Brain (organoid and tissue), 16 donors: ENCODE measurements at places on chromosomes 11 and 22. TPM values are rescaled to one million over a fixed set of nuclear protein-coding genes. Genes with fewer than 3 reads are reported as not detected.

- DNase-seq, result no peak
Observed at GRCh38 chr11:125807909-125808308, 20.0 kb downstream of the PATE3 start.

DNA sequence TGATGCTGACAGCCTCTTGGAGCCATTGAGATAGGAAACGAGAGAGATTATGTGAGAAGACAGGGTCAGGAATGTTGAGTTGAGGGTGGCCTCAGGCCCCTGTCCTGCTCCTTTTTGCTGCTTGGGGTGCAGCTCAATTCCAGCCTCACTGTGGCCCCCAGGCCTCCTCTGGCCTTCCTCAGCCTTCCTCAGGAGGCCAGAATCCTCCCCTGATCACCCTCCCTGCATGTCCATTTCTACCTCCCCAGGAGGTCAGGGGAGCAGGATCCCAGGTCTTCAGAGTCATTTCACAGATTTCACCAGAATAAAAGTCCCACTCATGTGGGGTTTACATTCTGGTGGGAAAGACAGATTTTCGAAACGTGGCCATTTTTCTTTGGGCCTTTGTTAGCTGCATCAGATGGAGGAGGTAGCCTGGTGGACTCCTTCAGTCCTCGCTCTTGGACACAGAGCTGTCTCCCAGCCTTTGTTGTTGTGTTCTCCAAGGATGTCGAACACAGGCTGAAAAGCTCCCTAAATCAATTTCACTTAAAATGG, 2.2 kb upstream of the KCNQ1OT1 start:
- no peak for DNase-seq

- DNase-seq, result no peak
Observed at GRCh38 chr22:47625531-47626427, 863.3 kb downstream of the TBC1D22A start.

DNA sequence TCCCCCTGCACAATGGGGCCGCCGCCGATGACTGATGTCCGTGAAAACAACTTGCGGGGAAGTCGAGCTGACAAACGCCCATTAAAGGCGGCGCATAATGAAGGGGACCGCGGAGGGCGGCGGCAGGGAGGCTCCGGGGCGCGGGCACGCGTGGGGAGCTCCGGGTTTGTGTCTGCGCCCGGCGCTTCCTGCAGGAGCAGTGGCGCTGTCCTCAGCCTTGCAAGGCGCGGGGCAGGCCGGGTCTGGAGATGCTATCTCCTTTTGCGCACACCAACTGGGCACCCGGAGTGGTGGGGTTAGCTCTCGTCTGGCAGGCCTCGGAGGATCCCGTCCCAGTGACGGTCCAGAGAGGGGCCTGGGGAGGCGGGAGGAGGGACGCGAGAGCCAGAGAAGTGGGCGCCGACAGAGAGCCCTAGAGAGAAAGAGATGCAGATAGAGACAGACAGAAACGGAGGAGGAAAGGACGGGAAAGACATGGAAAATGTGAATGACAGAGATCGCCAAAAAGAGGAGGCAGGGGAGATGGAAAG, 390 bp upstream of the FGF3 start:
- DNase-seq, result peak; percentile 39

- DNase-seq, result no peak
Observed at GRCh38 chr11:80980227-80980626, 1539.4 kb upstream of the TENM4 start.

- no peak for DNase-seq
Observed at GRCh38 chr22:27459999-27460398, 341.6 kb downstream of the MN1 start.

GRCh38 chr22:44697423-44698141, 4.4 kb upstream of the PRR5 start:
- peak; percentile 20 for DNase-seq

GRCh38 chr11:129951201-129951865, 51.3 kb downstream of the PRDM10 start:
- DNase-seq, result peak; percentile 47

DNA sequence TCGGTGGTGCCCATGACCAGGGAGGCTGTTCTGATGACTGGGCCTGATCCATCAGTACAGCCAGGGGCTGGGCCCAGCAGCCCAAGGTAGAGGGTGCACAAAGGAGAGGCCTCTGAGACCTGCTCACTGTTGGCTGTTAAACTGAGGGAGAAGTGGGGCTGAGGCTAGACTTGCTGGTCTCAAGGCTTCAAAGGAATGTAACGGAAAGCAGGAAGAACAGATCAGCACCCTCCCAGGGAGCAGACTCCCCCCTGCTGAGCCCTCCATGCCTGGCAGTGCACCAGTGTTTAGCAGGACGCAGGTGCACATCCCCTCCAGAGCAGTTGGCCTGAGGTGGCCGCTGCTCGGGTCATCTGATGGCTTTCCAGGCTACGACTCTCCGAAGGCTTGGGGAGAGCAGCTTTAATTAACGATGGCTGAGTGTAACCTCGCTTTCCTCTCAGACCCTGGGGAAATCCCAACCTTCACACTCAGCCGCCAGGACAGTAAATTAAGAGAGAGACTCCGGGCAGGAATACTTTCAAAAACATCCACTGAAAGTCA, 255.7 kb upstream of the NARS2 start:
- no peak for DNase-seq

DNA sequence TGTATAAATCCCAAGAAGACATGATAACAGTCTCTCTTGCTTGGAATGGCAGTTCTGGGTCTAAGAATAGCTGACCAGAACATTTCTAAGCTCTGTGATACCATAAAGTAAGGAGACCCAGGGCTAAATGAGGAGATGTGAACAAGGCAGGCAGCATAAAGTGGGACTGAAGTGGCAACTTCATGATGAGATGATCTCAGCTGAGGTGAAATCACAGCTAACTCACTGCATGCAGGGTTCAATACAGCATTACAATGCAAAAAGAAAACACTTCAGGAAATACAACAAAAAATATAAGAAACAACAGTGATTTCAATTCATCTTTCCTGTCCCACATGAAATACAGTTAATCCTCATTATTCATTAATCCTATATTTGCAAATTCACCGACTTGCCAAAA, 44.6 kb downstream of the MRE11 start:
- DNase-seq, result no peak

DNA sequence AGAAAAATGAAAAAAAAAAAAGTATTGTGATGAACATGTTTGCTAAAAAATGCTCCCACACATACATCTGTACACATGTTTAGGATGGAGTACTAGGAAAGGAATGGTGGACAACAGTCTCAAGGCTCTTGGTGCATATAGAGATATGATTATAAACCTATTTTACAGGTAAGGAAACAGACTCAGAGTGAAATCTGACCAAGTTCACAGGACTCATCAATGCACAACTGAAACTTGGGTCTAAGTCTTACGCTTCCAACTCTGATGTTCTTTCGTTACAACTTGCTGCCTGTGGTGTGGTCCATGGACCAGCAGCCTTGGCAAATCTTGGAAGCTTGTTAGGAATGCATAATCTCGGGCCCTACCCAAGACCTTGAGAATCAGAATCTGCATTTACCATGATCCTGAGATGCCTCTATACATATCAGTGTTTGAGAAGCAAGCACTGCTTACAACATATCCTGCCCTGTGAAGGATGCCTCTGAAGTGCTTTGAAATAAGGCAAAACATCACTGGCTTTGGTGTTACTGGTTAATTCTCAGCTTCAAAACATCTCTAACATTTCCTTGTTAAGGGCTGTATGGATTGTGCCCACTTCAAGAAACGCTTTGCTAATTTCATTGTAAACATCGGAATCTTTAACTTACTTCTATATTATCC, 39.9 kb upstream of the NUP160 start:
- DNase-seq, result no peak

- no peak for DNase-seq
Observed at GRCh38 chr11:42923651-42924050, 388.1 kb upstream of the API5 start.

DNA sequence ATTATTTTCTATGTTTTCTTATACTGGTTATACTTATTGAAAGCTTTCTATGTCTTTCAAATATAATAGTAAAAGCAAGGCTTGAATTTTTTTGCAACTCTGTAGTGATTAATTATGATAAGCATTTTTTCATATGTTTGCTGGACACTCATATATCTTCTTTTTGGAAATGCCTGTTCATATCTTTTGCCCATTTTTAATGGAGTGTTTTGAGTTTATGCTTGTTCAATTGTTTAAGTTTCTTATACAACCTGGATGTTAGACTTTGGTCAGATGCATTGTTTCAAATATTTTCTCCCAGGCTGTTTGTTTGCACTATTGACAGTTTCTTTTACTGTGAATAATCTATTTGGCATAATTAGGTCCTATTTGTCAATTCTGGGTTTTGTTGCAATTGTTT, 11.9 kb downstream of the OR52H1 start:
- DNase-seq, result no peak

DNA sequence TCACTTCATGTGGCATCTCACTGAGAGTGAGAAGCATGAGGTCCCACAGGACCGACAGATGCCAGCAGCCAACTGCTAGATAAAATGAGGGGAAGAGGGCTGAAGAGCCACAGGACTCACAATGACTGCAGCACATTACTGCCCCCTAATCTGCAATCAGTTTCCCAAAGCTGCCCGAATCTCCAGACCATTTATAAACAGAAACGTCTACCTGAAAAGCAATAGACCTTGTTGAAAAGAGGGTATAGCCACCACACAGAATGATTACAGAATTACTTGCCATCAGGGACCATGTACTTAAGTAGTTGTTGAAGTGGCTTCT, 12.4 kb upstream of the TEF start:
- no peak for DNase-seq

DNA sequence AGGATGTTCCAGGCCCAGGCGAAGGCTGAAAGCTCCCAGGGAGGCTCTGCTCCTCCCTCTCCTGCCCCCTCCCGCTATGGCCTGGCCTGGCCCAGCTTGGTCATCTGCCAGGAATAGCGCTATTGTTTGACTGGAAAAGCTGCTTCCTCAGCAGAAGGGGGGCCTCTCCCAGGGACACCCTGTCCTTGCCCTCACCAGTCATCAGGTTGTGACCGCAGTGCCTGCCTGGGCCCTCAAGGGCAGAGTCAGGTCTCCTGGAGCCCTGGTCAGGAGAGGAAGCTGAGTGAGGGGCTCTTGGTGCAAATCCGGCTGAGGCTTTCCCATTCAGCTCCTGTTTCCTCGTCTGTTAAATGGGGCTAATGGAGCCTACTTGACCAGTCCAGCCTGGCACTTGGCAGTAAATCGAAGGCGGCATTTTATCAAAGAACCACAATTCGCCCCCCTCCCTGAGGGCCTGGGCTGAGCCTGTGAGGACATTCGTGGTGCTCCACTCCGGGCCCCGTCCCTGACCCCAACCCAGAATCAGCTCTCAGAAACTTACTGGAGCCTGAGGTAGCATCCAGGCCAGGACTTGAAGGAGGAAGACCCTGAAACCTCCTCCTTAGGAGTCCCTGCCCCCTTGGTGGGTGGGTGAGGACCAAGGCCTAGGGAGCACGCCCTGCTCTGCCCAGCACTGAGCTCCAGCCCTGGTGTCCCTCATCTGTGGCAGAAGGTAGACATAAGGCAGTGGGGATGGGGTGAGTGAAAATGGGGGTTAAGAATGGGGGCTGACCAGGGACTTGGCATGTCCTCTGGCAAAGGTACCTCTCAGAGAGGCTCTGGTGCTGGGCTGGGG, 2.0 kb upstream of the CASTOR1 start:
- DNase-seq, result peak; percentile 36

OR52H1 gene
- not detected for polyA plus RNA-seq

SLC37A2 gene
- 2.0 TPM for polyA plus RNA-seq

TPH1 gene
- polyA plus RNA-seq, result not detected

MFRP gene
- not detected for polyA plus RNA-seq
